ENCODE measurements at places on chromosomes 7 and 10.

DNA sequence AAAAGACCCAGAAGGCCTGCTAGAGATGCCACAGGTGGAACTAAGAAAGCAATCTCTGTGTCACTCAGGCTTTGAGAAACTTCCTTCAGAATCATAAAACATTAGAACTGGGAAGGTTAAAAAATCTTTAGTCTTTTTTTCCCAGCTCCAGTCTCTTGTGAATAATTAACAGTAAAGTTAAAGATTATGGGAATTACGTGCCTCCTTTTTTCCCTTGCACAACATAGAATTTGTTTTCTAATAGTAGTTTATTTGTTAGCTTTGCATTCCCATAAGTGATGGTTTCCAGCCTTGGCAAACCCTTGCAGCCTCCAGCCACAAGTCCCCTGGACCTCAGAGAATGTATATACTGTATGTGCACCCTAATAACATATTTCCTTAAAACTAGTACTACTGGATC lies 128.3 kb downstream of the TPST1 start:
- no peak for DNase-seq

DNA sequence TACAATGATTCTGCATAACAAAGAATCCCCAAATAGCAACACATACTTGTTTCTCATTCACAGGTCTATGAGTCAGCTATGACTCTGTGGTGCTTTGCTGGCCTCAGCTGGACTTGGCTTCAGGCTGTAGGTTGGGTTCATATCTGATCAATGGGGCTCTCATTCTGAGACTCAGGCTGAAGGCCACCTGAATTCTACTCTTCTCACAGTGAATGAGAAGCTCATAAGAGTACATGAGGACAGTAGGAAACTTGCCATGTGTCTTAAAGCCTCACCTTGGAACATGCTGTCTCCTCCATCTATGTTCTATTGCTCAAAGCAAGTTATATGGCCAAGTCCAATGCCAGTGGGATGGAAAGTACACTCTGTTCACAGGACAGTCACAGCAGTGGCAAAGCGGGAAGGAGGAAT lies 292.9 kb downstream of the BMPER start:
- no peak for DNase-seq

DNA sequence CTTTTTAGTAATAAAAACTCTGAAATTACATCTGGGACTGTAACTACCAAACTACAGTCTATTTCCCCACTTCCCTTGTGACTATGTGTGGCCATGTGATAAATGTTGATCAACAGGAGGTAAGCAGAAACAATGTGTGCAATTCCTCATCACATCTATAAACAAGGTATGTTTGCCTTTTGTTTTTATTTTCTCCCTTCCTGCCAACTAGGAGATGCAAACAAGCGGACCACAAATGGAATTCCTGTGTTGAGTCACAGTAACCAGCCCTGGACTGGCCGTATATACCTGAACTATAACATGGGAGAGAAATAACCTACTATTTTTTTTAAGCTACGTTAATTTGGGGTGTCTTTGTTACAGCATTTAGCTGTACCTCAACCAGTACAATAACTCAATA lies 52.5 kb downstream of the SCRN1 start:
- no peak for DNase-seq

DNA sequence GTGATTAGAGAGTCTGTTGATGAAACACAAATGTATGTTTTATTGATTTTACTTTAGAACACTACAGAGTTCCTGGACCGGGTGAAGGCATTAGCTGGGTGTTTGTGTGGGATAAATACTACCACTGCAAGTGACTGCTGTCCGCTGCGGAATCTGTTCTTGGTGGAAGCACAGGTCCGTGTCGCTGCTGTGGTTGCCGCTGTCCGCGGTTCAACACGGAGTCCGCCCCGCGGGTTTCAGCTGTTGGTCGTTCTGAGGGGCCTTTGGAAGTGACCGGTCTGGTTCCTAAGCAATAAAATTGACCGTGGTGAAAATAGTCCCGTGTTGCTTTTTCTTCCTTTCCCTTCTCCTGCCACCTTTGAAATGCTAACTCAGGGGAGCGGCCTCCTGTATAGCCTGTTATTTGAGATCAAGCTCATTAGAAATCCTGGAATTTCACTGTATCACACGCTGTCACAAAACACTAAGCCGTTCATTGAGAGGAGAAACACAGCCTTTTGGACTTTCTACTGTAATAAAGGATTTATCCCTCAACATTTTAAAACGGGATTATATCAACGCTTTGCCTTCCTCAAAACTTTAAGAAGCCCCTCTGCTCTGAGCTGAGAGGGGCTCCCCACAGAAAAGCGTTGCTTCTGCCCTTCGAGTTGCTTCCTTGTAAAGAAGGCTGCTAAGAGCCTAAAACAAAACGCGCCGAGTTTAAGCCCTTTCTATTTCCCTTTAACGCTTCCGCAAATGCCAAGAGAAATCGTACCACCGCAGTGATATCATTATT lies 2.6 kb downstream of the NKX6-2 start:
- DNase-seq, result no peak

Measured in GM18507 (cell line).